ENCODE measurements at places on chromosomes 3 and 15.

- DNase-seq, result no peak
Measured at GRCh38 chr3:184608209-184608608, 46.6 kb downstream of the EPHB3 start.

GRCh38 chr15:85073556-85074194 is 92.0 kb downstream of the PDE8A start:
- DNase-seq, result no peak

- DNase-seq, result no peak
Measured at GRCh38 chr3:128033102-128033501, 19.1 kb upstream of the SEC61A1 start.

GRCh38 chr3:53416530-53416929 is 69.2 kb upstream of the DCP1A start:
- DNase-seq, result no peak

DNA sequence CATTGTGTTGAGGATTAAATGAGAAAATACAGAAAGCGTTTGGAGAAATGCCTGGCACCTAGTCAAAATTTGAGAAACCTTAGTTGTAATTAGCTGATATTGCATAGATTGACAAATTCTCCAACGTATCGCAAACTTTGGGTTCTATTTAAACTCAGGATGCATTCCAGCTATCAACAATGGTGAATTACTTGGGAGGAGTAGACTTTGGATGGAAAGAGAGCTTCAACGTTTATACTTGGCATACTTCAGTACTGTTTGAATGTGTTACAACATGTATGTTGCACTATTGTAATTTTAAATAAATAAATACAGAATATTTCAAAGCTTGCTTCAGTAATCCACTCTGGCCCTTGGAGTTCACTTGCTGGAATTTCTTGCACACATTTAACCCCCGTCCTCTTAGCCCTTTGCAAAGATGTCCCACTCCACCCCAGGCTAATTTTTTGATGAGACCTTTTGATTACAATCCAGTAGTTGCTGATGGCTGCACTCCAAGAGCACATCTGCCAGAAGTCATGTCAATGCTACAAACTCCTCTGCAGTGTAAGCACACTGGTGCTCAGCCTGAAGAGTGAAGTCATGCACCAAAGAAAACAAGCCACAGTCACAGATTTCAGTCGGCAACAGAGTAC is 4.7 kb upstream of the DIS3L start:
- DNase-seq, result no peak

DNA sequence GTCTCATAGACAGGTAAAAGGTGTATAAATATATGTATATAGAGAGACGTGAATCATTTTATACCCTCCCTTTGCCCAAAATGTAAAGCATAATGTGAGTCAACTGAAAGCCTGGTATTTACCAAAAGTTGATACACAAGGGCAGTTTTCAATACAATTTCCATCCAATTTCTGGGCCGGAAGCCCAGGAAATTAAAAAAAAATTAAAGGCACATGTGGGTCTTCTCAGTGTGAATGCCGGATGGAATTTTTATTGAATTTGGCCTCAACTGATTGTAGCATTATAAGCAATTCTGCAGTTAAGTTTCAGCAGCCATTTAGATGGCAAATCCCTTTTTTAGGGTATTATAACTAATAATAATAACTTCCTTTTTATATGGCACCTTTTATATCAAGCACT is 3.3 kb upstream of the CNTN3 start:
- DNase-seq, result no peak

- DNase-seq, result no peak
Measured at GRCh38 chr3:177474652-177475355, 277.5 kb upstream of the TBL1XR1 start.
